ENCODE measurements at places on chromosomes 5 and 9.

DNA sequence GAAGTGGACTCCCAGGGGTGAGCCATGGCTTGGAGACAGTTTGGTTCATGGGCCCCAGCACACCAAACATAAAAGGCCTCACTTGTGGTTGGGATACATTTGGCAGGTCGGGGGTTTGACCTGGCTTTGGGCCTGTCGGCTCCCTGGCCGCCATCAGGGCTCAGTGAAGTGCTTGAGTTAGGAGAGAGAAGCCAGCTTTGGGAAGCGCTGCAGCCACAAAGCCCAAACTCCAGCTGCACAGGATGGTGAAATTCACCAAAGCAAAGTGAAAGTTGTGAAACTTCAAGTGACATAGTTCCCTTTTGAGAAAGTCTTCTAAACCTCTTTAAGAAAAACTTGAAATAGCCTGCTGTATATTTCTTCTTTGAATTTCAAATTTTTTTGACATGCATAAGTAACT, 27.5 kb downstream of the SLC46A2 start:
- no peak for DNase-seq

DNA sequence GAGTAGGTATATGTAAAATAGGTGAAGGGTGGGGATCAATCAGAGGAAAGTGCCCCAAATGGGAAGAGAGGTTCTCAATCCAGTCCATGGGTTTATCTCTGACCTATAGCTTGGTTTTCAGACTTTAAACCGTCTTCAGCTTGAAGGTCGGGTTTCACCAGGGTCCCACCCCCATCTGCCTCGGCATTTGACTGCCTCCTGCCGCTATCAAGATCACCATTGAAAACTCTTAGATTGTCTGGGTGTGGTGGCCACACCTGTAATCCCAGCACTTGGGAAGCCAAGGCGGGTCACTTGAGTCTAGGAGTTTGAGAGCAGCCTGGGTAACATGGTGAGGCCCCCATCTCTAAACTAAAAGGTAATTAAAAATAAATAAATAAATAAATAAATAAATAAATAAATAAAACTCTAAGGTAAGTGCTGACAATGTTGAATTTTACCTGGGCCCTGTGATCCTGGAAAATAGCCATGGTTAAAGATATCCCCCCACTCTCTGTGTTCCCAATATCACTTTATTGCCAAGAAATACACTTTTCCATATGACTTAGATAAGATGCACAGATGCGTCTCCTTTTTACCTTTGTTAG, 48.8 kb downstream of the TARS1 start:
- no peak for DNase-seq

- DNase-seq = no peak
These were observed 8.1 kb upstream of the DAB2 start for GRCh38 chr5:39432696-39433530.

DNA sequence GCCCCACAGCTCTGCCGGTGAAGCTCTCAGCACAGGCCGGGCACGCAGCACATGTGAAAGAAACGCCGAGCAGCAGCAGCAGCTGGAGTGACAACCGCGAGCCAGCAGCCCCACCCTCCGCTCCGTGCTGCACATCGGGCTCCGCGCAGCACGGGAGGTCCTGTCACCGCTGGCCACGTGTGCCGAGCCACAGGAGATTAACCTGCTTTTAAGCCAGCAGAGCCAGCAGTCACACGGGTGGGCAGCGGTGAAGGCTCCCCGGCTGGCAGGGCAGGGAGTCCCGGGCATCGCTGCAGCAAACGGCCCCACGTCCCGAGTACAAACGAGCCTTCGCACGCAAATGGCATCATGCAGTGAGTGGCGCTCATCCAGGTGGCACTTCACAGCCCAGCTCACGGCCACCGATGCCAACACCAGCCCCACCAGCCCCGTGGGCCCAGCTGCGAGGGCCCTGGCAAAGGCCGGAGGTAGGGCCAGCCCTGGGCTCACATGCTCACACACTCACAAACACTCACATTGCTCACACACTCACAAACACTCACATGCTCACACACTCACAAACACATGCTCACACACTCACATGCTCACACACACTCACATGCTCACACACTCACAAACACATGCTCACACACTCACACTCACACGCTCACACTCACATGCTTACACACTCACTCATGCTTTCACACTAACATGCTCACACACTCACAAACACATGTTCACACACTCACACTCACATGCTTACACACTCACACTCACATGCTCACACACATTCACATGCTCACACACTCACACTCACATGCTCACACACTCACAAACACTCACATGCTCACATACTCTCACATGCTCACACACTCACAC, 11.1 kb downstream of the CCDC187 start:
- DNase-seq = no peak

GRCh38 chr9:33465096-33465495, 8.6 kb downstream of the NOL6 start:
- DNase-seq = no peak
